Thoracic aorta (tissue), 2 donors: ENCODE measurements at places on chromosomes 16 and 17.

DNA sequence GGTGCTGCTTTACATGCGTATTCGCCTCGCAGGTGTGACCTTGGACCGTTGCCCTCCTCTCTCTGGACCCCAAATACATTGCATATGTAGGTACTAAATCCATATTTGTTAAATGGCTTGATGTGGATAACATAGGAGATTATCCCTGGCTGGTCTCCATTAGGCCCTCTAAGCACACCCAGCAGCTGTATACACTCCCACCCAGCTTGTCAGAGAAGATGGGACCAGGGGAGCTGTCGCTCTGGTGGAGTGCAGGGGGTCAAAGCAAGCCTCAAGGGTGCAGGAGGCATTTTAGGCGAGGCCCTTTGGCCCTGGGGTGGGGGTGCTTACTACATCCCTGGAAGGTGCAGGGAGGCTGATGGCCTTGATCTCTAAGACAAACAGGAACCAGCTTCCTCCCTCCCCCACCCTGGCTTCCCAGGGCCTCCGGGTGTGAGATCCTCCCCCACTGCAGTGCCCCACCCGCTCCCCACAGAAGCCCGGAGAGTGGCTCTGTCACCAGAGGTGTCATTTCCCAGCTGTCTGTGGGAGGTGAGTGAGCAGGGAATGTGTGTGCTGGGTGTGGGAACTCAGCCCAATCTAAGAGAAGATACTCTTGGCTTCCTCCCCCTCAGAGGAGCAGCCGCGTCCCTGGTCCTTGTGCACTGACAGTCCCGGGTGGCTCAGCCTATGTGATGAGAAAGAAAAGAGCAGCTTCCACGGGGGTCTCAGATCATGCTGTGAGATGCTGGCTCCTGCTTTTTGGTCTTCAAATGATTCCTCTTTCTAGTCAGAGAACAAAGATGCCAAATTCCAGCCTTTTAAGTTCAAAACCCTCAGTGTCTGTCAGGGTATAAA, 1.4 kb upstream of the VAMP2 start:
- DNase-seq, result no peak

DNA sequence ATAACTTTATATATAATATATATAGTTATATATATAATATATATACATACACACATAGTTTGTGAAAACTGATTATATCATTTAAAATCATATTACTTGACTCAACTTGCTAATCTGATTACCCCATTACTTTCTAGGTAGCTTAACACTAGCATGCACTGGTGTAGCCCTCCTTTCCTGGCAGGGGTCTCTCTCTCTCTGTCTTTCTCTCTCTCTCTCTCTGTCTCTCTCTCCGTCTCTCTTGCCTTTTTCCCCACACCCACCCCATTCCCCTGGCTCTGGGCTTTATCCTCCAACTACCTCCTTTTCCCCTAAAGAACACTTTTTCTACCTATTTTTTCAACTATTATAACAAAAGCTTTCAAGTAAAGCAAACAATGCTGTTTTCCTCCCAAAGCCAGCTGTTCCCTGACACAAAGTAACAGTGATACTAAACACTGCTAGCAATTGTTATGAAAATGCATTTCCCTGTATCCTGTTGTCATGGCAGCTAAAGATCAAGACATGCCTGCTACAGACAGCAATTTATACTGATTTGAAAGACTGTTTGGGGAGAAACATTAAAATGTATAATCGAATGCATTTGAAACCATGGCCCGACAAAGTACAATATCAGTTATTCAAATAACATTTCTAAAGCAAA, 89.4 kb downstream of the CHD9NB start:
- no peak for DNase-seq

- no peak for DNase-seq
These were observed 1.3 kb upstream of the PSMB3 start for GRCh38 chr17:38751144-38751807.

DNA sequence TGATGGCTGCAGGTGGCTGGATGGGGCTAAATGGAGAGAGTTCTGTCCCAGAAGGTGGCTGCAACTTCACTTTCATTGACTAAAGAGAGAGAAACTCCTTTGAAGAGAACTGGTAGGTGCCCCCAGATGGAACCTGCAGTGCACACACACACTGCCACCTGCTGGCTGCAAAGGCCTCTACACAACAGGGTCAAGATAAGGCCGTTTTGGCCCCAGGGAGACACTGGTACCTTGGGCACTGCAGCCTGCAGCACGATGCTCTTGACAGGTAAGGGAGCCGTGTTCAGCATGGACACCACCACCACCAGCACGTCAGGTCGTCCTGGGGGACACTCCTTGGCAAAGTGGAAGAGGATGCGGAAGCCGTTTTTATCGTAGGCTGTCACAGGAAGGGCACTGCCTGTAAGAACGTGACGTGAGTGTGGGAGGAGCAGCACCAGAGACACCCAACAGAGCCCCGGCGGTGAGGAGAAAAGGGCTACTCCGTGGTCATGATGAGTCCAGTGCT, 22.7 kb downstream of the GGA3 start:
- DNase-seq, result no peak

DNA sequence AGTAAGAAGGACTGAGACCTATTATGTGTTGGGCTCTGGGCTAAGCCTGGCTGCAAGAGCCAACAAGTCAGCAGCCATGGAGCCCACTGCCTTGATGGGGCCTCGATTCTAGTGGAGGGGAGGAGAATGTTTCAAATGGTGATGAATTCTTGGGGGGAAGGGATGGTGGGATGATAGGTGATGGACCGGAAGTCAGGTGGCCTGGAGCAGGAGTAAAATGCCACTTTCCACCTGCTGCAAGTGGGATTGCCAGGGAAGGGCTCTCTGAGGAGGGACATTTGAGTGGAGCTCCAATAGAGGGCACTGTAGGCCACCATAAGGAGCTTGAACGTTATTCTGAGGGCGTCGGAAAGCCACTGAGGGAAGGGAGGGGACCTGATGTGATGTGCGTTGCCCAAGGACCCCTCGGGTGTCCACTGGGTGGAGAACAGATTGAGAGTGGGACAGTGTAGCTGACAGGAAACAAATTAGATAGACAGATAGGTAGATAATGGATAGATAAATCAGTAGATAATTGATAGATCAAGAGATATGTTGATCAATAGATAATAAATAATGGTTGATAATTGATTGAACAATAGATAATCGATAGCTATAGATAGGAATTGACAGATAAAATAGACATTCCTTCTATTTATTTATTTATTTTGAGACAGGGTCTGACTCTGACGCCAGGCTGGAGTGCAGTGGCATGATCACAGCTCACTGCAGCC, 18.2 kb upstream of the NXPH3 start:
- DNase-seq, result no peak

GRCh38 chr16:57925310-57925709, 45.6 kb downstream of the CNGB1 start:
- no peak for DNase-seq

DNA sequence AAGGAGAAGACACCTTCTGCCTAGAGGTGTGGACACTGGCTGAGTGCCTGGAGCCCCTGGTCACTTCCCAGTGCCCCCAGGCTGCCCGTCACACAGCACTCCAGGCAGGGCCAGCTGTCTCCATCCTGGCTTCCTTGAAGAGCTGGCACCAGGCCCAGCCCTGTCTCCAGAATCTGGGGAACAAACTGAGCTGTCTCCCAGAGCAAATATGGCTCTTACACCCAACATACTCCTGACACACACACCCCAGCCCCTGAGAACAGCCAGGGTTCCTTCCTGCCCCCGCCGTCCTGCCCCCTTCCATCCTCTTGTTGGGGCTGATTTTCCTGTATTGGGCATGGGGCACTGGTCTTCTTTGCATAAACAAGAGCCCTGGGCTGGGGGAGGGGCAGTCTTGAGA, 9.1 kb downstream of the NHERF1 start:
- no peak for DNase-seq

GRCh38 chr17:38943607-38944006, 18.2 kb downstream of the LASP1NB start:
- DNase-seq, result no peak

DNA sequence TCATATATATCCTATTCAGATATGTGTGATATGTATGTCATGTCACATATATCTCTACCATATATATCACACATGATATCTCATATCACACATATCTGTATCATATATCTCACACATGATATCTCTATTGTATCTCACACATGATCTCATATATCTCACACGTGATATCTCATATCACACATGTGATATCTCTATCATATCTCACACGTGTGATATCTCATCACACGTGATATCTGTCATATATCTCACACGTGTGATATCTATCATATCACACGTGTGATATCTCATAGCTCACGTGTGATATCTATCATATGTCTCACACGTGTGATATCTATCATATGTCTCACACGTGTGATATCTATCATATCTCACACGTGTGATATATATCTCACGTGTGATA, 240.7 kb downstream of the MAP2K4 start:
- no peak for DNase-seq

DNA sequence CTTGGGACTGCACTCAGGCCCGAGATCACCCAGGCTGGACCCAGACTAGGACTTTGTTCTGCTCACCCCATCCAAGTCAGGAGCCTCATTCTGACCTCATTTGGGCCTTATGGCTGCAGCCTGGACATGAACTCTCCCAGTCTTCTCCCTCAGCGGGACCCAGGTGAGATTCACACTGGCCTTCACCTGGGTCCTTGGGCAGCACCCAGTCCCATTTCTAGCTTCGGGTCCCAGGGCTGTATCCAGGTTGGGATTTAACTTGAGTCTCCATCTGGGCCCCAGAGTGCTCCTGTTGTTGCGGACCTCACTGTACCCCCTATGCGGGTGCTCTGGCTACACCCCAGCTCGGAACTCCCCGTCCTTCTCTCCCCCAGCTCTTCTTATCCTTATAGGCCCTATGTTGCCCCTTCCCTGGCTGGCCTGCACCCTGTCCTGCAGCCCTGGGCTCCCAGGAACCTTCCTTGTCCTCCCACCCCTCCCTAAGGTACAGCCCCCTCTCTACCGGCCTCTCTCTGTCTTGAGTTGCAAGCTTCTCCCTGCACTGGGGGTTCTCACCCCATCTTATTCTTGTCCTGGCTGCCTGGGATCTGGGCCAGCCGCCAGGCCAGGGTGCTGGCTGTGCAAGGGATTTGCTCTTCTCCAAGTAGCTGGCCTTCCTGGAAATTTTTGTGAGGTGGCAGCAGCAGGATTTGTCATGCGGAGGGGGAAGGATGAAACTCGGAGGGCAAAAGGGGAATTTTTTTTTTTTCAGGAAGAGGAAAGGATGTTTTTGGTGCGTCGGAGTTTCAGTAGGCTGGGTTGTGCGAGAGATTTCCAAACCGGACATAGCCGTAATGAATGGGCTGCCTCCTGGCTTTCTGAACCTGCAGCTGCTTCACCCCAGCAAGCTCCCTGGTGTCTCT, 904 bp downstream of the MAP2K3 start:
- no peak for DNase-seq

DNA sequence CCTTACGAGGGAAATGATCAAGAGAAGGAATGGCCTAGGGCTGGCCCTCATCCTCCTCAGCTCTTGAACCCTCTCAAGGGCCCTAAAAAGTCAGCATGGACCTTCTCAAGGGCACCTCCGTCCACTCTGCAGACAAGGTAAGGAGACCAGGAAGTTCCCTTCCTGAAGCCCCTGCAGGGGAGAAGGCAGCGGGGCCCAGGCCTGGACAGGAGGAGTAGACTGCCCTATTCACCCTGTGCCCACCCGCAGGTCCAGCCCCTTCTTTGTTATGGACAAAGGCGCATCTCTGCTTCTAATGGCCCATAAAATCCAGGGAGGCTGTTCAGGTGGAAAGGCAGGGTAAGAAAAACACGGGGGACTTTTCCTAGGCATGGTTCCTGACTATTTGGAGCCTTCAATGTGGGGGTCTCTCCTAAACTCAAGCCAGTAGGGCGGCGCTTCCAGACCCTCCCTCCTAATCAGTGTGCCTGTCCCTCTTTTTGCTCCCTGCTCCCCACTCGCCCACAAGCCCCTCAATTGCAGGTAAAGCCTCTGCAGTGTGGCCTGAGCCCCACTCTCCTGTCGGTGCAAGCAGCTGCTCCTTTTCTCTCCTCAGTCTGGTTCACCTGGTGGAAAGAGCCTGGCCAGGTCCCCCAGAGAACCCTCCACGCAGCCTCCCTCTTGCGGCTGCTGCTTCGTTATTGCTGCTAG, 28.2 kb downstream of the AXIN2 start:
- no peak for DNase-seq

DNA sequence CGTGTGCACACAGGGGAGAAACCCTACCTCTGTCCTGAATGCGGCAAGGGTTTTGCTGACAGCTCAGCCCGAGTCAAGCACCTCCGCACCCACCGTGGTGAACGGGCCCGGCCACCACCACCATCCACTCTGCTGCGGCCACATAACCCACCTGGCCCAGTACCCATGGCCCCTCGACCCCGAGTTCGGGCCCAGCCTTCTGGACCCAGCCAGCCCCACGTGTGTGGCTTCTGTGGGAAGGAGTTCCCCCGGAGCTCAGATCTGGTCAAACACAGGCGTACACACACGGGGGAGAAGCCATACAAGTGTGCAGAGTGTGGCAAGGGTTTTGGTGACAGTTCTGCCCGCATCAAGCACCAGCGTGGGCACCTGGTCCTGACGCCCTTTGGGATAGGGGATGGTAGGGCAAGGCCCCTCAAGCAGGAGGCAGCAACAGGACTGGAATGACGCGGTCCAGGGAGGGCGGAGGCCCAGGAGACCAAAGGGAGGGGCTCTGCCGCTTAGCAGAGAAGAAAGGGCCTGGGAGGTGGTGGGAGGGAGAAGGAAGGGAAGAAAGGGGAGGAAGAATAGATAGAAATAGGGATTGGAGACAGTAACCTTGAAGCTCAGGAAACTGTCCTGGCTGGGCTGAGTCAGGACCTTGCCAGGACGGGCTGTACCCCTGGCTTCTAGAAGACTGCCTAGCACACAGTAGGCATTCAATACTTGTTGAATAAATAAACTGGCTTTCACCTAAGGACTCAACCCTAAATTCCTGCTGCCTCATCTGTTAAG, 3.6 kb downstream of the ZNF48 start:
- DNase-seq, result no peak

- no peak for DNase-seq
These were observed 29.2 kb upstream of the SKAP1 start for GRCh38 chr17:48459070-48459844.

- no peak for DNase-seq
These were observed 44.4 kb upstream of the SCNN1B start for GRCh38 chr16:23257682-23258081.

DNA sequence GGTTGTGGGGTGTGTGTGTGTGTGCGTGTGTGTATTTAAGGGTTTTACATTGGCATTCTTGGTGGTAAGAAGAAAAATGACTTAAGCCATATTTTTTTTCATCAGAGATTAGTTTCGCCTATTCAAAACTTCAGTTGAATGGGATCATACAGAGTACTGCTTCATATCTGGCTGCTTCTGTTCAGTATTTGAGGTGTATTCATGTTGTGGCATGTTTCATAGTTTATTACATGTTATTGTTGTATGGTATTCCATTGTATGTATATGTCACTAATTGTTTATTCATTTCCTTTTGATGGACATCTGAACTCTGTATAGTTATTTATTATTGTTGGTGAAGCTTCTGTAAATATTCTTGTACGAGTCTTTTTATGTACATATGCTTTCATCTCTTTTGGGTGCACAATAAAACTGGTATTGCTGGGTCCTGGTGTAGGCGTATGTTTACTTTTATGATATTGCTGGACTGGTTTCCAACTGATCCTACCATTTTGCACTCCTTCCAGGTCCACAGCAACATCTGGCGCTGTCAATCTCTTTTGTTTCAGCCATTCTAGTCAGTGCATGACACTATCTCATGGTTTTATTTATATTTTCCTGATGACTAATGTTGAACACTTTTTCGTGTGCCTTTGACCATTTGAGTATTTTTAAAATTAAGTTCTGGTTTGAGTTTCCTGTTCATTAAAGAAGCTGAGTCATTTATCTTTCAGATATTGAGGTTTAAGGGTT, 77.4 kb upstream of the MAF start:
- no peak for DNase-seq
